8988T (cell line): ENCODE measurements at places on chromosomes 12 and 14.

DNA sequence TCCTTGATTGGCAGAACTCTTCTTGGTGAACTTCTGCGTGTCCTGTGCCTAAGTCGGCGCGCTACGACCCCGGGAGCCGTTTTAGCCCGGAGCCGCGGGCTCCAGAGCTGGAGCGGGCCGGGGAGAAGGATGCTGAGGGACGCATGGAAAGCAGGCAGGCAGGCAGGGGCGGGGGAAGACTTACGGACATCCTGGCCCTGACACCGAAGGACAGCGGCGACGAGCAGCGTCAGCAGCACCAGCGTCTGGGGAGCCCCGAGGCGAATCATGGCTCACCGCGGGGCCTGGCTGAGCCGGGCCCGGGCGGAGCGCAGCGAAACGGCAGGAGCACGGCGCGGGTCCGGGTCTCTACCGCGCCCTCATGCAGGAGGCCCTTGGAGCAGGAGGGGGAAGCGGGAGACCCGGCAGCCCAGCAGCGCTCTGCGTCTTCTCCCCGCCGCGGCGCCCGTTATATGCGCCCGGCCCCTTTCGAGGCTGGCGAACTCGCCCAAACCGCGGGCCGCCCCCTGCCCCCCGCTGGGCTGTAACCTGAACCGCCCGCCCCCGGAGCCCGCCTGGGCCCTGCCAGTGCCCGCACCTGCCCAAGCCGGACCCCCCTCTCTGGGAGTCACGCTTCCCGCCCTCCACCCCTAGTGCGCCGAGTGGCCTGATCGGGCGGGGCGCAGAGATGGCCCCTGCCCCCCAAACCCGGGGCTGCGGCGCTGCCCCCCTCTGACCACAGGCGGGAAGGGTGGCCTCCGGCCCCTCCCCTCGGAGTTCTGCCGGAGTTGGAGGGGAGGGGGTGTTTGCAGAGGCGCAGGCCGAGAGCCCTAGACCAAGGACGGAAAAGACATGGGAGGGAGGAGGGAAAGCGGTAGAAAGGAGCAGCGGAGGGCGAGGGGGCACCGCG is at the start of gene COL2A1:
TSS of gene COL2A1 (minus strand) at position 424 of the 889 bp plus-strand sequence. CDS start at position 269, 155 bp downstream.
- DNase-seq, result no peak

DNA sequence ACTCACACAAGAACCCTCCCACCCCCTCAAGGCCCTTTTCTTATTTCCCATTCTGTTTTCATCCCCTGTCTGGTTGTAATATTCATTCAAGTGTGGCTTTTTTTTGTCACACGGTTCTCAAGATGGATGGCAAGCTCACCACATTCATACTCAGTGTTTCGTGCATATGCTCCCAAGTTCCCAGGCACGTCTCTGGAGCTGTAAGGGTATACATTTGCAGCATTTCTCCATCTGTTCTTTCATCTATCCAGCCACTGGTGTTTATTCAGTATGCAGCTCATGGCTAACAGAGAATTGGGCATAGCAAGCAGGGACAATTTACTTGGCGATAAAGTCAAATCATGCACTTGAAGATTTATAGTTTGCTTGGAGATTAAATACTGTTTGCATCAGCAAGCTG is 212.1 kb downstream of the GRIN2B start:
- DNase-seq, result no peak

DNA sequence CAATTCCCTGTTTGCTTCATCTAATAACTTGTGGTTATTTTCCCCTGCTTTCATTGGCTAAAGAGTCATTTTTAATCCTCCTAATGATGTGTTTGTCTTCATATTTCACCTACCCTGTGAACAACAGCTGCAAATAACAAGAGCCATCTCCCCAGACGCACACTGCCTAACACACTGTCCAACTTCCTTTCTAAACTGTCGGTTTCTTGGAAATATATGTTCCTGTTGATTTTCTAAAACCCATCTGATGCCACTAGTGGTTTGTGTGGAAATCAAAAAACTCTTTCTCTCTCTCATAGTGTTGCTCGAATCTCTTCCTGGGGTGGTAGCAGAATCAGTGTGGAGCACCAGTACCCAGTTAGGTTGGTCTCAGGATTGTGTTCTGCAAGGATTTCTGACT is 226.9 kb downstream of the EPS8 start:
- no peak for DNase-seq

- DNase-seq, result no peak
Observed at GRCh38 chr12:112711507-112711906, 80.0 kb upstream of the RPH3A start.

DNA sequence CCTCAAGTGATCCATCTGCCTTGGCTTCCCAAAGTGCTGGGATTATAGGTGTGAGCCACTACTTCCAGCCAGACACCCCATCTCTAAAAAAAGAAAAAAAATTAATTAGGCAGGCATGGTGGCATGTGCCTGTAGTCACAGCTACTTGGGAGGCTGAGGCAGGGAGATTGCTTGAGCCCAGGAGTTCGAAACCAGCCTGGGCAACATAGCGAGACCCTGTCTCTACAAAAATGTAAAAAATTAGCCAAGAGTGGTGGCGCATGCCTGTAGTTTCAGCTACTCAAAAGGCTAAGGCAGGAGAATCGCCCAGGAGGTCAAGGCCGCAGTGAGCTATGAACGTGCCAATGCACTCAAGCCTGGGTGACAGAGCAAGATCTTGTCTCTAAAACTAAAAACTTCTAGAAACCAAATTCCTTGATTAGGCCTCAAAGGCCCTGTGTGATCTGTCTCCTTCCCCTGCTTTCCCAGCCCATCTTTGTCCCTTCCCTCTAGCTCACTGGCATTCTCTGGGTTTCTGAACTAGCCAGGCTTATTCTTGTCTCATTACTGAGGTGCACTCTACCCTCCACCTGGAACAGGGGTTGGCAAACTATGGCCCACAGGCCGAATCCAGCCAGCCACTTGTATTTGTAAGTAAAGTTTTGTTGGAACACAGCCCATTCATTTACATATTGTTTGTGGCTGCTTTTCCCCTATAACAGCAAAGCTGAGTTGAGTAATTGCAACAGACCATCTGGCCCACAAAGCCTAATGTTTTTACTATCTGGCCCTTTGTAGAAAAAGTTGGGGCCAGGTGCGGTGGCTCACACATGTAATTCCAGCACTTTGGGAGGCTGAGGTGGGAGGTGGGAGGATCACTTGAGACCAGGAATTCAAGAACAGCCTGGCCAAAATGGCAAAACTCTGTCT is 17.2 kb upstream of the TPCN1 start:
- DNase-seq, result no peak

DNA sequence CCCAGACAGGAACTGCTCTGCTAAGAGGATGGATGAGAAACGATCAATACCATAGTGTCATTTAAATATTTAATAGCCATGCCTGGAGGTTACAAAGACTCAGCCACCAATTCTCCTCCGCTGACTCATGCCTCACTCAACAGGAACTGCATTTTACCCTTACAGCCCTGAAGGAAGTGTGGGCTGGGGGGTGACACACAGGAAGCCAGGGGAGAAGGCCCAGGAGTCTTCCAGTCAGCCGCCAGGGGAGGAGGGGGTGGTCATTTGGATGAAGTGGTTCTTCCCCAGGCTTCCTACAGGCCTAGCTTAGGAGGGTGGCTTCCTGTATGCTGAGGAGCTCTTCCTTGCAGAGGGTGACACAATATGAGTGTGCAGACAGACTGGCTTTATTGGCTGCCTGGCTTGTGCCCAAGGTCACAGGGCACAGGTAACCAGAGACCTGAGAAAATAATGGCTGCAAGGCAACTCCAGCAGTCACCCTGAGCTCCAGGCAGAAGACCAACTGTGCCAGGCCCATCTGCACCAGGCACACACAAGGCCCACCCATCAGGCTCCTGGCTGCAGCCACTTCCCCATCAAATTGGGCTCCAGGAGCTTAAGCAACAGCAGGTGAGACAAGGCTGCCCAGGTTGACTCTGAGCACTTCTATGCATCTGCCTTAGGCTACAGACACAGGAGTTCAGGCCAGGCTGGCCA is 30.6 kb upstream of the RPLP0 start:
- peak; percentile 72 for DNase-seq

- DNase-seq, result no peak
Observed at GRCh38 chr12:67042697-67043131, 226.4 kb upstream of the CAND1 start.

GRCh38 chr14:75579882-75580281 is 1.5 kb downstream of the FLVCR2 start:
- no peak for DNase-seq

DNA sequence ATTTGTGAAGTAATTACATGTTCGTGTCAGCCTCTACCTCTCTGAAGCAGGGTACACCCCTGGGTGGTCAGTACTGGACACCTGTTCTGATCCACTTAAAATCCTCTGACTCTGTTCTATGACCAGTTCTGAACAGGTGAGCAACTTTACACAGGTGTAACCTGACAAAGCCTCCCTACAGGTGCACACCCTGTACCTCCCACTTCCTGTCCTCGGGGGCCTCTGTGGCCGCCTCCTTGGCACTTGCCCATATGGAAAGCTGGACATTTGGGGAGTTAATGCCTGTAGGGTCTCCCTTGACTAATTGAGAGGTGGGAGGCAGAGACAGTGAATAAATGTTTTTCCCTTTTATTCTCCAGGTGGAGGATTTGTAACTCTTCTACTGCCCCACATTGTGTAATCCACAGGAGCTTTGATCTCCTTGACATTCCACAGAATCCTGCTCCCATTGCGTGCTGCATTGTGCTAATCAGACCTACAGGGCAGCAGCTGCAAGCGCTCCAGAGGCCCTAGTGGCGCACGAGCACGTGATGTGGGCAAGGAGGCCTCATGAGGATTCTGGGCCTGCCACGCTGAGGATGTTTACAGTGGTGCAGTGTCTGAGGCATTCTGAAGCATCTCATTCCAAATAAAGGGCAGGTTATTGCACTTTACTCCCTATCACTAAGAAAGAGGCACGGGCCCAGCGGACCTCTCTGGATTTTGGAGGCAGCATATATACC is 45.8 kb upstream of the BATF start:
- no peak for DNase-seq

GRCh38 chr12:70043490-70044138 is 199.6 kb upstream of the CNOT2 start:
- no peak for DNase-seq

DNA sequence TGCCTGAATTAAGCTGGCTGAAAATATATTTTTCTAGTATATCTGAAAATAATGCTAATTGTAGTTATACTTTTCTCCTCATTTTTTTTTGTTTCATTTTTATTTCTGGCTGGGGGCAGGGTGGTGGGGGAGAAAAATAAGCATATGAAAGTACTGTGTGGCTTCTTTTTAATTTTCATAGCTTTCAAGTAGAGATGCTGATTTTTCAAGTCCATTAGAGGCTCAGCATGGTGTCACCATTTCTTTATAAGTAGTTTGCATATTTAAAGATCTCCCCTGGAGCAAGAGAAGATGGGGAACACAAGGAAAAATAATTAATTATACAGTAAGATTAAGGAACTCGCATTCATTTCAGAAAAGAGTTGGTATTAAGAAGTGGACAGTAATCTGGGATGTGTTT is 27.1 kb downstream of the TTC8 start:
- DNase-seq, result no peak

GRCh38 chr14:100370003-100370402 is 46.9 kb downstream of the SLC25A47 start:
- DNase-seq, result no peak

- no peak for DNase-seq
Observed at GRCh38 chr14:67457782-67458181, 30.7 kb downstream of the TMEM229B start.

- DNase-seq, result no peak
Observed at GRCh38 chr12:50642761-50643160, 121.1 kb upstream of the ATF1 start.

DNA sequence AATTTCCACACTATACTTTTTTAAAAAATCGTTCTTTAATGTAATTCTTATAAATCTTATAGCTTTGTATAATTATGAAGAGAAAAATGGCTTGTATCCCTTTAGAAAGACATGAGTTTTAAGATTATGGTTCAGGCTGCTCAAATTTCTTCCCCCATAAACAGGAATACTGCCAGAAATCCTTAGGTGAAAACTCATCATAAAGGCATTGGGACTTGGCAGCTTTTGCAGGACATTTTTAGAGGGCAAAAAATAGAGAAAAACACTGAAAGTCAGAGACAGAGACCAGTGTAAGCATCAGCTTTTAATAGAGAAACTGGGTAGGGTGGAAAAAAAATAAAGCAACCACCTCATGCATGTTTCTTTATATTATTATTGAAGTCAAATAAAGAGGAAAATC is 29.1 kb downstream of the LRRK2 start:
- DNase-seq, result no peak

GRCh38 chr12:12070674-12071656 is at the start of gene BCL2L14:
Gene BCL2L14, plus strand, starts transcription at chr12:12070939. Its CDS starts 8,367 bp downstream, at chr12:12079306.
- DNase-seq, result no peak

- no peak for DNase-seq
Observed at GRCh38 chr14:59428581-59429012, 36.6 kb downstream of the GPR135 start.

- no peak for DNase-seq
Observed at GRCh38 chr12:64175254-64175945, 46.7 kb downstream of the KICS2 start.

DNA sequence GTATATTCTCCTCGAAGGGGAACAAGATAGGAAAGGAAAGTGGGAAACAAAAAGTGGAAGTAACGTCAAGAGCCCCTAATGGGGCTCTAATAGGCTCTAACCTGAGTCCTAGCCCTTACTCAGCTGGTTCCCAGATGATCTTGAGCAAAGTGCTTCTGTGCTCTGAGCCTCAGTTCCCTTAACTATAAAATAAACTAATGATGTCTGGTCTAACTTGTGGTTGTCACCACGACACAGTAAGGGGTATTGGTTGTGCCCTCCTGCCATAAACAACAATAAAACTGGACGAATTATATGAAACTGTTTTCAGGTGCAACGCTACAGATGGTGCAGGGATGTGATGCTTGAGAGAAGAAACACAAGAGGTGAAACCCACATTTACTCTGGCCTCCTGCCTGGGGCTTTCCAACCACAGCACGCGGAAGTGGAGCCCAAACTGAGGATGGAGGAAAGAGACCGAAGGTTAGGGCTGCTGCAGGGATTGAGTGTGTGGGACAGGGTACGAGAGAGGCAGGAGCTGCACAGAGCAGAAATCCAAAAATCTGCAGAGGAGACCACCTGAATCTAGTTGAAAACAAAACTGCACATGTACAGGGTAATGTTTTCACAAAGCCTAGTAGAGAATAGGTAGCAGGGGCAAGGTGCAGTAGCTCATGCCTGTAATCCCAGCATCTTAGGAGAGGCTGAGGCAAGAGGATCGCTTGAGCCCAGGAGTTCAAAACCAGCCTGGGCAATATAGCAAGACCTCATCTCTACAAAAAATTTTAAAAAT is 45.6 kb upstream of the BCL2L14 start:
- no peak for DNase-seq

- no peak for DNase-seq
Observed at GRCh38 chr12:19764408-19764807, 325.1 kb downstream of the AEBP2 start.

- no peak for DNase-seq
Observed at GRCh38 chr12:96255077-96255476, 60.9 kb downstream of the ELK3 start.

- DNase-seq, result no peak
Observed at GRCh38 chr14:101627915-101628262, 66.6 kb downstream of the DIO3 start.
